ENCODE measurements at places on chromosomes 3 and 15. TPM values are rescaled to one million over a fixed set of nuclear protein-coding genes. Genes with fewer than 3 reads are reported as not detected.

FRMD4B gene
- 2.0 TPM for total RNA-seq

GUCA1C gene
- not detected for total RNA-seq

COL6A5 gene
- not detected for total RNA-seq

- DNase-seq, result no peak
These were observed 107.5 kb downstream of the TIGIT start for GRCh38 chr3:114401346-114401745.

- DNase-seq, result no peak
These were observed 13.2 kb downstream of the CCR5 start for GRCh38 chr3:46383951-46384330.

DNA sequence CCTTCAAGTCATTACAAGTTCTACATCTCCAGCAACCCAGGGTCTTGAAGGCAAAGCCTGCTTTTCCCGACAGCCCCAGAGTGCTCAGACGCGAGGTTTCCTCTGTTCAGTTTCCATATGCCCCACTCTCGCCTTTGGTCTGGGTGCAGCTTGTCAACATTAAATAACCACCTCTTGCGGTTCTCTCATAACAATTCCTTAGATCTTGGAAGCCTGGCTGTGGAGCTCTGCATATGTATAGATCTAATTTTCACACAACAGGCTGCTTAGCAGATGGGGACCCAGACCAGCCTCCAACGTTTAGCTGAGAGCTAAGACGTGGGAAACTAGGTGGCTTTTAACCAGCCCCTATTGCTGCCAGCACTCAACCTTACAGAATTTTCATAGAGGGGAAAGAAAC lies 295.5 kb downstream of the RPLP1 start:
- no peak for DNase-seq

DNA sequence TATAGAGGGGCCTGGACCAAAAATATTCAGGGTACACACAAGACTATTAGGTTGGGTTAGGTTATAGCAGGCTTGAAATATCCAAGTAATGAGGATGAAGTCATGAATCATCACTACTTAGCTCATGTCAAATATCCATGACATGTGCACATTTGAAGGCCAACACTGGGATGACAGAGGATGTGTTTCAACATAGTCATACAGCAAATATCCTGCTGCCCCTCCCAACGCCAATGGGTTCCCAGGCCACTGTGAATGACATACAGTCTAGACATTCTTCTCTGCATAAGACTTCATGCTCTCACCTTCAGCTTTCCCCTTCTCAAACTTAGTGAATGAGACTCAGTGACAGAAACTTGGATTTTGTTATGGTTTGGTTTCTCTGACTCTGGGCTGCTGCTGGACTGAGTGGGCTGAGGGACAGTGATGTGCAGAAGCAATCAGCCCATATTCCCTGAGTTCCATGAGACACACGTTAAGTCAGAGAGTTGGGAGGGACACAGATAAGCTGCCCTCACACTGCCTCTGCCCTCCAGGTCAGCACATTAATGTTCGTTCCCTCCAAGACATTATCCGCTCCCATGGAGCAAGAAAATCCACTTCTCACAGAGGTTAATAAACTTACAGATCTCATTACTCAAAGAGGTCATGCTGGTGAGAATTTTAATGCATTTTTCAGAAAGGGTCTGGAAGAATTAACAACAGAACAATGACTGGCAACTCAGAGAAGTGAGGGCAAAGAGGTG lies 15.4 kb downstream of the HOMER2 start:
- no peak for DNase-seq

WNT5A gene
- 0.15 TPM for total RNA-seq

DNA sequence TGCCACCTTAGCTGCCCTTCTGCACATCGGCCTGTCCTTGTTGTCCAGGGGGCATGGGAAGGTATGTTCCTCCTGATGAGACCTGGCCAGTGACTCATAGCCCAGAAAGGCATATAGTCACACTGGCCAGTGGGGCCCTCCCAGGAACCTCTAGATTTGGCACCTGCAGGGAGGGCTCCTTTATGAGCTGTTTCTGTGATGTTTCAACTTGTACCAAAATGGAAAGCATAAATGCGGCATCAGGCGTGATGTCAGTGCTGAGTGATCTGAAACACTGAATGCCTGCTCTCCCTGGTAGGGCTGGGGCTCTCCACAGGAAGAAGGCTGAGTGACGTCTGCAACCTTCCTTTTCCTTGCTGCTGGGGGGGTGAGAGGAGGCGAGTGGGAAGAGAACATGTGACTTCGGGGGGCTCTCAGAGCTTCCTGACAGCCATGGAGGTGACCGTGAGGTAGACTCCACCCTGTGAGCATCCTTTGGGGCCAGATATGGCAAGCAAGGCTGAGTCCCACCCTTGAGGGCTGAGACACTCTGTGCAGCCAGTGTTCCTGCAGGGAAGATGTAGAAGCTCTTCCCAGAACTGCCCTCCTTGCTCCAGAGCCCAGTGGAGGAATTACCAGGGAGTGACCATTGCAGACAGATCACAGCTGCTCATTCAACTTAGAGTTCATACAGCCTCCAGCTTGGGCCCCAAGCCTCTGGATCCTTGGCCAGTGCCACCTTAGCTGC lies 37.1 kb upstream of the APEH start:
- no peak for DNase-seq

FHIT gene
- 20.1 TPM for total RNA-seq

- no peak for DNase-seq
These were observed 51.0 kb upstream of the STT3B start for GRCh38 chr3:31481697-31482096.

CLDN18 gene
- 0.17 TPM for total RNA-seq

DNA sequence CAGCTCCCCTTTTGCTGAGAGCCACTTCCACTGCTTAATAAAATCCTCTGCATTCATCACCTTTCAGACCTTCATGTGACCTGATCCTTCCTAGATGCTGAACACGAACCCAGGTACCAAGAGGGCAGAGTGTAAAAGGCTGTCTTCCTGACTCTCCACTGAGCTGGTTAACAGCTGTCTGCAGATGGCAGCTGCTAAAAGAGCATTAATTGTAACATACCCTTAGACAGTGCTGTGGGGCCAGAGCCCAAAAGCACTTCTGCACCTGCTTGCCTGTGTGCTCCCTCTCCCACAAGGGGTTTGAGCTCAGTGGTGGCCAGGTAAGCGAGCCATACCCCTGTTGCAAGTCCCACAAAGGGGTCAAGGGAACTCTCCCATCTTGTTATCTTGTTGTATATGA lies 187.3 kb downstream of the UBE2E2 start:
- DNase-seq, result no peak

GRCh38 chr3:42734263-42734860 lies 31.8 kb upstream of the HHATL start:
- DNase-seq, result no peak

- no peak for DNase-seq
These were observed 611.2 kb upstream of the CFAP20DC start for GRCh38 chr3:59660852-59661625.

CPN2 gene
- total RNA-seq, result not detected

SPATA12 gene
- 0.22 TPM for total RNA-seq

CSPG4 gene
- 18.1 TPM for total RNA-seq

GRCh38 chr15:56369234-56369633 lies 4.0 kb downstream of the TEX9 start:
- no peak for DNase-seq

DNA sequence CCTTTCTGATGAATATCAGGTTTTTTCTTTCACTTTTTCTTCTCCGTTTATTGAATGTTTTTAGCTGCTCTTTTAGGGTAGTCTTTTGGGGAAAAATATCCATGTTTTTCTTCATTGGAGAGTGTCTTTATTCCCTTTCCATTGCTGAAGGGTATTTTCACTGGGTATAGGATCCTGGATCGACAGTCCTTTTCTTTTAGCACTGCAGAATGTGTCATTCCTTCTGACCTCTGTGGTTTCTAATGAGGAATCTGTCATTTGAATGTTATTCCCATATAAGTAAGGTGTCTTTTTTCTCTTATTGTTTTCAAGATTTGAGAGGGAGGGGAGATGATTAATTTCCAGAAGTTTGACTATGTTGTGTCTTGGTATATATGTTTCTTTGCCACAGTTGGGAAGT lies 96.8 kb downstream of the BBX start:
- DNase-seq, result no peak

GRCh38 chr3:123781138-123781537 lies 103.0 kb downstream of the MYLK start:
- no peak for DNase-seq

DNA sequence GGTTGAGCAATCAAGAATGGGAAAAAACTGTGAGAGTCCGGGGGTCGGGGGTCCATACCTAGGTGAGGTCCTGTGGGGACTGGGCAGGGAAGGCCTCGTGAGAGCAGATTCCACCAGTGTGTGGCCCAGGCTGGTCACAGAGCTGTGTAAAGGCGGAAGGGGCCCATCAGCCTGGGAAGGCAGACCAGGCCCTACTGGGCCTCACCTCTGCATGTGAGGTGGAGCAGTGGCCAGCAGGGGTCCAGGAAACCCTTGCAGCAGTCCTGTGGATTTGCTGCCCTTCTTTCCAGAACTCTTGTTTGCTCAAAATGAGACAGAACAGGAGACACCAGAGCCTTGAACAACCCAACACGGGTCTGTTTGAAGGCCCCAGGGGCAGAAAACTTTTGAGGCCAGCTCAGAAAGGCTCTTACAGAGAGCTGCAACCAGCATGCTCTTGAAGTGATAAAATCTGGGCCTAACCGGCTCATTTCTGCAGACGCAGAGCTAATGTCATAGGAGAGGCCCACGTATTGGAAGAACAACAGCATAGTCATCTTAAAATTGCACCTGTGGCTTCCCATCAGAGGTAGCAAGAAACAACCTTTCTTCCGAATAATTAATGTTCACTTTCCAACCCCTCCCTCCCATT lies 30.3 kb upstream of the HHATL start:
- DNase-seq, result no peak

GRCh38 chr3:147414390-147415138 lies 5.4 kb downstream of the ZIC1 start:
- no peak for DNase-seq

GRCh38 chr3:153785901-153786300 lies 335.3 kb upstream of the ARHGEF26 start:
- no peak for DNase-seq

SNX22 gene
- total RNA-seq, result 6.3 TPM

DNA sequence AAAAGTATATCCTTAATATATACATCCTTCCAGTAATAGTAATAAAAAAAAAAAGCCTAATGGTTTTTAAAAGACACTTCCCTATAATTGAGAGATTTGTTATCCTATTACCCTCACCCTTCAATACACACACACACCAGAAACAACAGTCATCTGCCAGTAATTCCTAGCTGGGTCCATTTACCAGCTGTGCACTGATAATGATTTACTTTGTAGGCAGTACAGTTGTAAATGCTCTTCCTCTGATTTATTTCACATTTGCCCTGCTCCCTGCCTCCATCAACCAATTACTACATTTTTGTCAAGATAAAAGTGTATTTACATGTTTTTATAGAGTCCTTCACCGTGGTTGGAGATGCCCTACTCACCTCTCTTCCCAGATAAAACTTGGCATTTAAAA lies 12.4 kb downstream of the TPM1 start:
- no peak for DNase-seq

DNA sequence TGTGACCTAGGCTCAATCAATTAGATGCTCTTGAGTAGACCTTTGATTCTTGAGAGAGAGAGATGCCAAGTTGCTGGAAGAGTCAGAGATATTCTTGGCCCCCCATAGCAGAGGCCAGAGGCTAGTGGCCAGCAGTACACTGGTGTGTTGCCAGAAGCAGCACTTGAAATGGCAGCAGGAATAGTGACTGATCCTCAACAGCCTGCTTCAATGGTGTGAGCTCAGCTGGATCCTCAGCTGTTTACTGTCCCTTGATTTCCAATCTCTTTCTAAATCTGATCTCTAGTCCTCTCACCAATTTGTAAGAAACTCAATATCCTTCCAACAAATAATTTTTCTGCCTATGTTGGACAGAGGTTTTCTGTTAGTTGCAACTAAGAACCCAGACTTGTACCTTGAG lies 170.3 kb upstream of the CCDC54 start:
- no peak for DNase-seq

LDHAL6B gene
- total RNA-seq, result not detected

SGO1 gene
- total RNA-seq, result 23.5 TPM

DNA sequence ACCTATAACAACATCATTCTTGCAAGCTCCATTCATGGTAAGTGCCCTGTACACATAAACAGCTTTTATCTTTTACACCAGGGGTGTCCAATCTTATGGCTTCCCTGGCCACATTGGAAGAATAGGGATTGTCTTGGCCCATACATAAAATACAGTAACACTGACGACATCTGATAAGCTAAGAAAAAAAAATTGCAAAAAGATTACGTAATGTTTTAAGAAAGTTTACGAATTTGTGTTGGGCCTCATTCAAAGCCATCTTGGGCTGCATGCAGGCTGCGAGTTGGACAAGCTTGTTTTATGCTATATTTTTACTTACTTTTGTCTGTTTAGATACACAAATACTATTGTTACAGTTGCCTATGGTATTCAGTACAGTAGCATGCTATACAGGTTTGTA lies 31.6 kb downstream of the ZNF654 start:
- no peak for DNase-seq

KLHL6 gene
- 0.15 TPM for total RNA-seq
